ENCODE measurements at places on chromosomes 6 and 20. TPM values are rescaled to one million over a fixed set of nuclear protein-coding genes. Genes with fewer than 3 reads are reported as not detected.
A peak's percentile ranks its signal among the peaks of the same experiment; 100 is the strongest.

TRIM31 gene
- total RNA-seq, result not detected

DLK2 gene
- 1.3 TPM for total RNA-seq

TSHZ2 gene
- 3.3 TPM for total RNA-seq

SPEF1 gene
- total RNA-seq, result not detected

CD24 gene
- total RNA-seq, result 0.63 TPM

SLC26A8 gene
- not detected for total RNA-seq

- H3K4me3 ChIP-seq, result no peak overlapping the region
- no peaks in the 10 kb centered on the region for H3K4me1 ChIP-seq
- no peak overlapping the region for H3K27ac ChIP-seq
Measured at GRCh38 chr6:40482532-40482931, 104.6 kb downstream of the LRFN2 start.

DNA sequence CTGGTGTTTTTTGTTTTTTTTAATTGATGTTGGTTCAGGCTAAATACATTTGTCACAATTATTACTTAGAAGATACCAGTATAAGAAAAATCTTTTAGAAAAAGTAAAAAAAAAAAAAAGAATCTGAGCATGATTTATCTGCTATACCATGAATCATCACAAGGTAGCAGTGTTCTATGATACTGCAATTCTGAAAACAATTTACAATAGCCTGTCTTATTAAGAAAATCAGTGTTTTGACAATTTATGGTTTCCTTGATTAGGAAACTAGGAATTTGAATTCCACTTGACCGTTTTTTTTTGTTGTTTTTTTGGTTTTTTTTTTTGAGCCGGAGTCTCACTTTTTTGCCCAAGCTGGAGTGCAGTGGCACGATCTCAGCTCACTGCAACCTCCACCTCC lies 9.3 kb upstream of the MAK start:
- H3K4me1 ChIP-seq, result no peaks in the 10 kb centered on the region
- no peaks in the 10 kb centered on the region for H3K36me3 ChIP-seq
- DNase-seq, result no peak

GRCh38 chr20:33893314-33893713 lies 82.2 kb downstream of the CHMP4B start:
- no peak overlapping the region for H3K4me3 ChIP-seq
- H3K36me3 ChIP-seq, result no peaks in the 10 kb centered on the region
- H3K27me3 ChIP-seq, result no peaks in the 10 kb centered on the region
- DNase-seq, result no peak
- no peak overlapping the region for H3K27ac ChIP-seq
- H3K4me1 ChIP-seq, result no peaks in the 10 kb centered on the region

GRCh38 chr6:169208011-169208410 lies 45.6 kb downstream of the THBS2 start:
- H3K4me3 ChIP-seq, result no peak overlapping the region
- no peak overlapping the region for H3K27ac ChIP-seq
- no peaks in the 10 kb centered on the region for H3K27me3 ChIP-seq
- H3K36me3 ChIP-seq, result no peaks in the 10 kb centered on the region
- no peak for DNase-seq

- H3K27me3 ChIP-seq, result no peaks in the 10 kb centered on the region
- no peaks in the 10 kb centered on the region for H3K4me1 ChIP-seq
- DNase-seq, result no peak
- H3K36me3 ChIP-seq, result no peaks in the 10 kb centered on the region
- H3K27ac ChIP-seq, result peak overlapping the region; percentile 83
Measured at GRCh38 chr6:139973669-139974344, 599.4 kb upstream of the CITED2 start.
